ENCODE measurements at places on chromosomes 12 and 14. TPM values are rescaled to one million over a fixed set of nuclear protein-coding genes. Genes with fewer than 3 reads are reported as not detected.

DNA sequence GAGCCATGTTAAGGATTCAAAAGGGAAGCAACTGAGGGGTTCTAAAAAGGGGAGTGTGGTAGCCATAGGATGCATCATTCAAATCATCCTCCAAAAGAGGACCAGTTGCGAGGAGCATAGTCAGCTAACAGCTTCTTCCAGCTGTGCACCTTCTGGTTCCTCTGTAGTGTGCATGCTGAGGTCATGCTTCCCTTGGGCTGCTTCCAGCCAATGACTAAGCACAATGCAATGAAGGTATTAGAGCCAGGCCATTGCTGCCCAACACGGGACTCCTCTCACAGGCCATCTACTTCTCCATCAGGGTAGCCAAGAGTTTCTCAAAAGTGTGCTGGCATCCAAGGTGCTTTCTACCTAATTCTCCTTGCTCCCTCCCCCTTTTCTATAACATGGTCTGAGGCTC, 69.2 kb upstream of the ARID2 start:
- DNase-seq = no peak
- no peak overlapping the region for H3K27ac ChIP-seq

DNA sequence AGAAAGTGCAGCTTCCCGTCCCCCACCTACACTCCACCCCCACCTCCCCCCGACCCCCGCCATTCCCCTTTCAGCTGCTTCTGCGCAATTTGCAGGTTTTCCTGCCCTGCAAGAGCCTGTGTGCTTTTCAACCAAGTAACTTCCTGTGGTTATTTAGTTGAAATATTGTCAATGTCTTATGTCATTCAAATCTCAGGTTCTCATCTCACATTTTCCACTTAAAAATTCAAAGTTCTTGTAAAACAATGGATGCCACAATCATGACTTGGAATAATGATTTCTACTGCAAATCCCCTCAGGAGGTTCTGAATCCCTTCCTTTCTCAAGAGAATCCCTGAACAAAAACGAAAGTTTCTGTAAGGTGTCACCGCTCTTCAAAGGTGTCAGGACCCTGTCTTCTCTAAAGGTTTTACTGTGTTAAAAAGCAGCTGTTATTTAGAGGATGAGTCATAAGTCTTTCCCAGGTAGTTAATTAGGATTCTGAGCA, 31.6 kb downstream of the WBP11 start:
- no peaks in the 10 kb centered on the region for H3K27me3 ChIP-seq
- peak overlapping the region; percentile 98 for H3K27ac ChIP-seq
- H3K4me1 ChIP-seq = peaks cover 59% of the 10 kb centered on the region
- peaks cover 33% of the 10 kb centered on the region for H3K36me3 ChIP-seq

GRCh38 chr12:79452906-79453305, 237.9 kb downstream of the PAWR start:
- H3K36me3 ChIP-seq = no peaks in the 10 kb centered on the region
- no peak overlapping the region for H3K4me3 ChIP-seq
- H3K27ac ChIP-seq = no peak overlapping the region
- no peaks in the 10 kb centered on the region for H3K27me3 ChIP-seq
- no peaks in the 10 kb centered on the region for H3K4me1 ChIP-seq
- DNase-seq = no peak

GRCh38 chr12:102973583-102973982, 16.1 kb downstream of the ASCL1 start:
- no peak overlapping the region for H3K4me3 ChIP-seq
- no peaks in the 10 kb centered on the region for H3K4me1 ChIP-seq
- no peaks in the 10 kb centered on the region for H3K36me3 ChIP-seq
- H3K27me3 ChIP-seq = peaks cover 13% of the 10 kb centered on the region
- H3K27ac ChIP-seq = no peak overlapping the region

DNA sequence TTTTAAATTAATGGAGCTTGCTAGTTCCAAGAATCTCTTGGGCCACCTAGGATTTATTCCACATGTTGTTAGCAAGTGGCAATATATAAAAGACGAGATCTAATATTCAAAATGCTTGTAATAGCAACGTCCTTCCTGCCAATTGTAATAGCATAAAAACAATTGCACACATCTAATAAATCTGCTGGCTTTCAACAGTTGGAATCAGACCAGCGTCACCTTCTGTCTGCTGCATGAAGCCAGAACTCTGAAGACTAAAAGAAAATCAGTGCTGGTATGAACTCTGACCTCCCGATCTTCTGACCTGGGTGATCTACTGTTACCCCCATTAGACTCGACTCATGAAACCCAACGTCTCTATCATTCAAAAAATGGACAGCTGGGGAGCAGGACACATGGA, 100.6 kb downstream of the DIO2 start:
- H3K4me1 ChIP-seq = no peaks in the 10 kb centered on the region
- H3K27me3 ChIP-seq = no peaks in the 10 kb centered on the region
- H3K27ac ChIP-seq = no peak overlapping the region
- no peak for DNase-seq
- no peaks in the 10 kb centered on the region for H3K36me3 ChIP-seq

DNA sequence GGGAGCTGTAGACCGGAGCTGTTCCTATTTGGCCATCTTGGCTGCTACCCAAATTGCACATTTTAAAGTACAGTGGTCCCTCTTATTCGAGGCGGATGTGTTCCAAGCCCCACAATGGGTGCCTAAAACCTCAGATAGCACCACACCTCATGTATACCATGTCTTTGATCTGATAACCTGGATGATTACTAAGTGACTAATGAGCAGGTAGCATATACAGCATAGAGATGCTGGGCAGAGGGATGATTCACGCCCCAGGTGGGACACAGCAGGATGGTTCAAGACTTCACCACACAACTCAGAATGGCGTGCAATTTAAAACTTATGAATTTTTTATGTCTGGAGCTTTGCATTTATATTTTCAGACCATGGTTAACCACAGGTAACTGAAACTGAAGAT, 255.0 kb downstream of the AKAP6 start:
- H3K4me3 ChIP-seq = no peak overlapping the region
- H3K36me3 ChIP-seq = no peaks in the 10 kb centered on the region
- no peak overlapping the region for H3K27ac ChIP-seq
- no peaks in the 10 kb centered on the region for H3K27me3 ChIP-seq
- DNase-seq = no peak
- no peaks in the 10 kb centered on the region for H3K4me1 ChIP-seq

DNA sequence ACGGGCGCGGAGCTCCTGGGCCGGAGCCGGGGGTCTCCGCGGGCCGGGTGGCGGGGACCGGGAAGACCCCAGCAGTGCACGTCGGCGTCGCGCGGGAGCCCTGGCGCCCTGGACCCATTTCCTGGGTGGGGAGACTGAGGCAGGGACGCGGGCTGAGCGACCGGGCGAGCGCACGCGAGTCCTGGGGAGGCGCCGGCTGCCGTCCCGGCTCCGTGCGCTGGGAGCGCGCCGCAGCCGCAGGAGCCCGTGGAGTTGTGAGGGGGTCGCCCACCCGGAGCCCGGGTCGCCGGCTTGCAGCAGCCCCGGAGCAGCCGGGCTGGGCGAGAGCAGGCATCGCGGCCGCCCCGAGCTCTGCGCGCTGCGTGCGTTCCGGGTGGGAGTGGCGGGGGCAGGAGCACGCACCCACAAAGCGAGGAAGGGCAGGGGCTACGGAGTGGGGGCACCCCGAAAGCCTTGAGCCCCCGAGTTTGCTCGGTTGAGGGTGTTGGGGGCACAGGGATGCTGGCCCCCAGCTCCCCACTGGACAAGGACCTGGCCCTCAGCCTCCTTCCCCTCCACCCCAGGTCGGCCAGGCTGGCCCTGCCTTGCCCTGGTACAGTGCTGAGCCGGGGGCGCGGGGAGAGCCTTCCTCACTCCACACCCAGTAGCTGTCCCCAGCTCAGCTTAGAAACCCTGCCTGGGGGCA, 620 bp downstream of the MMP17 start:
- DNase-seq = no peak
- H3K4me3 ChIP-seq = peak overlapping the region; percentile 56
- H3K4me1 ChIP-seq = peaks cover 4% of the 10 kb centered on the region
- peaks cover 45% of the 10 kb centered on the region for H3K27me3 ChIP-seq
- no peaks in the 10 kb centered on the region for H3K36me3 ChIP-seq

- peaks cover 35% of the 10 kb centered on the region for H3K36me3 ChIP-seq
- H3K4me1 ChIP-seq = peaks cover 13% of the 10 kb centered on the region
- H3K27me3 ChIP-seq = no peaks in the 10 kb centered on the region
Observed at GRCh38 chr14:102610968-102611811, 18.7 kb downstream of the RCOR1 start.

DNA sequence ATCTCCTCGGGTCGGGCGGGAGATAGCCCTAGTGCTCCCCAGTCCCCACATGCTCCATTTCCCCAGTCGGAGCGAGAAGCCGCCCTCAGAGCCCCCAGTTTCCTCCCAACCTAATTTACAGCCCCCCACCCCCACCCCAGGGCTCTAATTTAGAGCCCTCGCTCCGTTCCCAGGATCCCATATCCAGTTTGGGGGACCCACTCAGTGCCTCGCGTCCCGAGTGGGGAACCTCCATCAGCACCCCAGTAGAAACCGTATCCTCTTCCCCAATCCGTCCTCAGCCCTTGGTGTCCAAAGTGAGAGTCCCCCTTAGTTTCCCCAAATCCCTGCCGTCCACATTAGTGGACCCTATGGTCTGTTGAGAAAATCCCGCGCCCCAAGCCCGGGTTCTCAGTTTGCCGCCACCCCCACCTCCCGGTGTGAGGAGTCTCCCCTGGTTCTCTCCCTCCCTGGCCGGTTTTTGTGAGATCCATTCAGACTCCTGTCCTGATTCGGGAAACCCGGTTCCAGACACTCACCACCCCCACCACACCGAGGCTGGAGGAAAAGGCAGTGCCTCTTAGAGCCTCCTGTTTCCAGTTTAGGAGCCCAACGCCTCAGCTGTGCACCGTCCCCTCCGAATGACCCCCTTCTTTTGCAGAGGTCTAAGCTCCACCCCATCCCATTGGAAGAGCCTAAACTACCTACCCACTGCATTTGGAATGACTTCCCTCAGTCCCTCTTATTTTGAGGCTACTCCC, 809 bp upstream of the MSI1 start:
- no peak for DNase-seq
- peaks cover 68% of the 10 kb centered on the region for H3K27me3 ChIP-seq
- peaks cover 4% of the 10 kb centered on the region for H3K36me3 ChIP-seq
- peaks cover 11% of the 10 kb centered on the region for H3K4me1 ChIP-seq
- peak overlapping the region; percentile 61 for H3K4me3 ChIP-seq
- H3K27ac ChIP-seq = no peak overlapping the region

GRCh38 chr14:30994681-30995620, 30.5 kb upstream of the AP4S1 start:
- peak overlapping the region; percentile 3 for H3K27ac ChIP-seq
- H3K4me3 ChIP-seq = no peak overlapping the region
- no peak for DNase-seq
- peaks cover 19% of the 10 kb centered on the region for H3K4me1 ChIP-seq
- no peaks in the 10 kb centered on the region for H3K27me3 ChIP-seq

GRCh38 chr14:104214431-104215218, 76.2 kb downstream of the KIF26A start:
- DNase-seq = no peak
- no peaks in the 10 kb centered on the region for H3K4me1 ChIP-seq
- no peak overlapping the region for H3K4me3 ChIP-seq
- H3K36me3 ChIP-seq = no peaks in the 10 kb centered on the region
- no peak overlapping the region for H3K27ac ChIP-seq
- no peaks in the 10 kb centered on the region for H3K27me3 ChIP-seq

DNA sequence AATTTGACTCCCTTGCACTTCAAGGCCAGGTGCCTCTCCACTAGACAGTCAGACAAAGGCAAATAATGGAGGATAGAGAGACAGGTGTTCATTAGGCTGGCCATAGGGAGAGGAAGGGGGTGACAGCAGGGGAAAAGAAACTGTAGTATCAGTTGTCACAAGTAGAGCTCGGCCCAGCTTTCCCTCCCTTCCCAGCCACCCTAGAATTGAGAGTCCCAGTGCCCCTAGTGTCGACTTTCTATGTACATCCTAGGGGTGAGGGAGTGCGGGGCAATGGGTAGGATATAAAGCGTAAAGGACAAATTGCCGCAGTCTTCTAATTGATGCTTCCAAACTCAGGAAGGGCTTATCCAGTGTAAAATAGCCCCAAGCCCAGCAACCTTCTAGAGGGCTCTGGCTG, 39.0 kb downstream of the BAZ2A start:
- peaks cover 3% of the 10 kb centered on the region for H3K4me1 ChIP-seq
- H3K27me3 ChIP-seq = no peaks in the 10 kb centered on the region
- H3K27ac ChIP-seq = no peak overlapping the region
- H3K36me3 ChIP-seq = peaks cover 6% of the 10 kb centered on the region

- H3K36me3 ChIP-seq = no peaks in the 10 kb centered on the region
- H3K27ac ChIP-seq = no peak overlapping the region
- H3K4me3 ChIP-seq = no peak overlapping the region
- H3K27me3 ChIP-seq = peaks cover 2% of the 10 kb centered on the region
- no peaks in the 10 kb centered on the region for H3K4me1 ChIP-seq
Observed at GRCh38 chr14:92308716-92309115, 14.2 kb upstream of the SLC24A4 start.

DNA sequence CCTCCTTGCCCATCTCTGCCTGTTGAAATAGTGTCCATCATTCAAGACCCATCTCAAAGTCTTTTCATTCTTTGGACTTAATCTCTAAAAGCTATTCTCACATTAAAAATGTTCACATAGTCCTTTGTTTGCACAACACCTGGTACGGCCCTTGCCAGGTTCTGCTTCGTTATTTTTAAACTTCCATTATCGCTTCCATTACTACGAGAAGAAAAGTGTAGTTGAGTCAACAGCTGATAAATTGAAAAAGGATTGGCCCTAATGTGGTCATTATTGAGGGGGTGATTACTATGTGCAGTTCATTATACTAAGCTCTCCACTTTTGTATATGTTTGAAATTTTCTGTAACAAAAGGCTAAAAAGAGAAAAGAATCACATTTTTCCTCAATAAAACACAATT, 17.8 kb downstream of the KCNJ8 start:
- H3K27ac ChIP-seq = no peak overlapping the region
- no peak for DNase-seq
- no peaks in the 10 kb centered on the region for H3K36me3 ChIP-seq
- no peak overlapping the region for H3K4me3 ChIP-seq

GRCh38 chr12:130412384-130412783, 74.7 kb downstream of the PIWIL1 start:
- H3K27me3 ChIP-seq = no peaks in the 10 kb centered on the region
- no peak overlapping the region for H3K4me3 ChIP-seq

- H3K27me3 ChIP-seq = no peaks in the 10 kb centered on the region
- H3K36me3 ChIP-seq = peaks cover 47% of the 10 kb centered on the region
- peak; percentile 76 for DNase-seq
- H3K27ac ChIP-seq = peak overlapping the region; percentile 89
- H3K4me1 ChIP-seq = peaks cover 35% of the 10 kb centered on the region
Observed at GRCh38 chr12:7108003-7108795, 815 bp downstream of the C1RL start.

OAS2 gene
- 86.4 TPM for total RNA-seq

COX14 gene
- 43.5 TPM for total RNA-seq

CLEC4C gene
- not detected for total RNA-seq

CLBA1 gene
- total RNA-seq = 1.4 TPM

TMBIM6 gene
- total RNA-seq = 405 TPM

AEBP2 gene
- 64.3 TPM for total RNA-seq

MUCL1 gene
- total RNA-seq = not detected

KRT6C gene
- total RNA-seq = not detected

TMED8 gene
- 29.0 TPM for total RNA-seq

C14orf39 gene
- total RNA-seq = not detected

EXOC3L4 gene
- not detected for total RNA-seq

CMKLR1 gene
- not detected for total RNA-seq

NELL2 gene
- 10.2 TPM for total RNA-seq
